Left ventricle myocardium inferior (tissue), 1 donor: ENCODE measurements at places on chromosomes 7 and 10. TPM values are rescaled to one million over a fixed set of nuclear protein-coding genes. Genes with fewer than 3 reads are reported as not detected.

DNA sequence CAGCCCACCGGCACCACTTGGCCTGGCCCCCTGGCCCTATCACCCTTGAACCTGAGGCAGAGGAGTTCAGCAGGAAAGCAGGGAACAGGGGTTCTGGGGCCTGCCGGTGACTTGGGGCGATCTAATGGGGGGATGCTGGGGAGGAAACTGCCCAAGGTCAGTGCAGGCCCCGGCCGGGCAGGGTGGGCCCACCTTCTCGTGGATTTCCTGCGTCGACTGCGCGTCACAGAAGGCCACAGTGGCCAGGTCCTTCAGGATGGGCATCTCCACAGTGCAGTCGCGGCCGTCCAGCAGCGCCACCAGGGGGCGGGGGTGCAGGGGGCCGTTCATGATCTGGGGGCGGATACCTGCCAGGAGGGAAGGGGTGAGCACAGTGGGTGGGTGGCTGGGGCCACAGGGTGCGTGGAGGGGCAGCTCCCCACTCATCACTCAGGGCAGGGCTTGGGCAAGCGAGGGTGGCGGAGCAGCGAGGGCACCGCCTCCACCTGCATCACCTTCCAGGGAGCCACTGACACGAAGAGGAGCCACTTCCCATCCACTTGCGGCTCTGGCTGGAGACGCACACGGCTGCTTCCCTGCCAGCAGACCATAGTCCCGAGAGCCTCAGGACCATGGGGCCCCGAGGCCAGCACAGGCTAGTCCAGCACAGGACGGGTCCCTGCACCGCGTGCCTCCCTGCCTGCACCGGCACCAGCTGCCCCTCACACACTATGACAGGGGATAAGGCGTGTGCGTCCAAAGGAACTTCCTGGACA lies 61.4 kb downstream of the ZRANB1 start:
- DNase-seq: no peak

DNA sequence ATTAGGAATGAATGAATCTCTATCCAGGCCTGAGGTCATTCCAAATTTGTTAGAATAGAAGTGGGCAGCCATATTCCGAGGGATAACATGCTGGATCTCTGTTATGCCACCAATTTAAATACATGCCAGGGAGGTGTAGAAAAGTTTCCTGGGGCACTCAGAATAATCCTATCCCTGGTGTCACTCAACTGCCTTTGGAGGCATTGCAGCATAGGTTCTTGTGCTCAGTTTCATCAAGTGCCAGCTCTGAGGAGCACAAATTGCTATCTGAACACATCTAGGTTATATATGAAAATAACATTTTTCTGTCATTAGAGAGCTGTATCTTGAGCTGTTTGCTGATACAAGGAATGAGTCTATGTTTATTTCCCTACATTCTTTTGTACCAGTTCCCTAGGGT lies 197.3 kb downstream of the CSTF2T start:
- DNase-seq: no peak

DNA sequence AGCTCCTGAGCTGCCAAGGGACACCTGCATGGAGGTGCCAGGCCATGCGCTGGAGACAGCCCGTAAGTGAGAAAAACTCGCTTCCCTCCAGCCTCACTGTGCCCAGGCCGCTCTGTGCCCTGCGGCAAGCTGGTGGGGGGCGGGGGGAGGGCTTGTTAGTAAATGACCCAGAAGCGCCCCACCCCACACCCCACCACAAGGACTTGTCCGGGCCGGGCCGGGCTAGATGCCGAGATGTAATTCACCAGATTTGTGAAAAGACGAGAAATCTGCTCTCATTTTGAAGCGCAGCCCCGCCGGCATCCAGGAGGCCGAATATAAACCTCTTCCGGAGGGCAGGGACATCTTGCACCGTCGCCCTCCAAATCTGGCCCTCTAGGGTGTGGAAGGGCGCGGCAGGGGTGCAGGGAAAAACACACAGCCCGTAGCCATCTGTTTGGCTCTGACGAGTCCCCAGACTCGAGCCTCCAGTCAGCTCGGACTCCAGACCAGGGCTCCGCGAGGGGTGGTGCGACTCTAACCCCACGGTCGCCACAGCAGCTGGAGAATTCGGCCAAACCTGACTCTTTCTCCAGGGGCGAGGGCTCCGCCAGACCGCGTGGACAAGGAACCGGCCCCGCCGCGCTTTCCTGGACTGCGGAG lies 14.8 kb downstream of the TLX1 start:
- no peak for DNase-seq

Gene CFAP43
- total RNA-seq: not detected

Gene HOXA10
- not detected for total RNA-seq

Gene PON3
- total RNA-seq: 0.69 TPM
